ENCODE measurements at places on chromosomes 7 and 10. TPM values are rescaled to one million over a fixed set of nuclear protein-coding genes. Genes with fewer than 3 reads are reported as not detected.

SPDYE16 gene
- total RNA-seq, result 0.10 TPM

AEBP1 gene
- 14.6 TPM for total RNA-seq

HYAL4 gene
- not detected for total RNA-seq

CDNF gene
- 1.0 TPM for total RNA-seq

SEMA3D gene
- total RNA-seq, result not detected
